ENCODE measurements at places on chromosomes 4 and X.

- no peak for DNase-seq
Measured at GRCh38 chrX:94123062-94123461, 449.1 kb downstream of the FAM133A start.

GRCh38 chr4:152454398-152455011 is 81.4 kb downstream of the FBXW7 start:
- peak; percentile 55 for DNase-seq

DNA sequence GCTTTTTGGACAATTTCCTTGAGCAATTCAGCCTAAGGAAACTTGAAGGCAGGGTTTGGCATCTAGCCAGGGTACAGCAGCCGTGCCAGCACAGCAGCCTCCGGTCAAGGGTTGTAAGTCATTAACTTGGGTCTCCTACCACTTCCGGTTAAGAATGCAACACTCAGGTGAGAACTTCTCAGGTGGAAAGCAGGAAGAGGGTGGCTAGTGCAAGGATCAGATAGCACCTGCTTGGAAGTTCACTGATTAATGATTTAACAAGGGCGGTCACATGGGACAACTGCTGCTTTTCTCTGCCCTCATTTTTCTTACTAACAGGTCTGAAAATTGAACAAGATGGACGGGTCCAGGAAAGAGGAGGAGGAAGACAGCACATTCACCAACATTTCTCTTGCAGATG is 30.1 kb upstream of the SCOC start:
- DNase-seq: no peak

DNA sequence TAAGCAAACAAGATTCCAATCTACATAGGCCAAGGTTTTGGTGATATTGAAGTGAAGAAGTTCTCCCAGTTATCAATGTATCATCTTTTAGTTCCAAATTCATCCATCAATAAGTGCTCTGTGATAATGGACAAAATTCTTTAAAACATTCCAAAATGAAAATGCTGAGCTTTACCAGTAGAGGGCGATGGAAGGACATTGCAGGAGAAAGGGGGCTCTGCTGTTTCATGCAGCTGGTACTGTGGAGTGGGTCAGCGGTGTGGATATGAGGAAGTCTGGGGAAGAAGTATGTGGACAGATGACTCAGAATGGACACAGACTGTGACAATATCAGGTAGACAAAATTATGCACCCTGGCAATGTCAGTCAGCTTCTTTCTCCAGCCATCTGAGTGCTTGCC is 46.6 kb upstream of the HS6ST2 start:
- DNase-seq: peak; percentile 2

DNA sequence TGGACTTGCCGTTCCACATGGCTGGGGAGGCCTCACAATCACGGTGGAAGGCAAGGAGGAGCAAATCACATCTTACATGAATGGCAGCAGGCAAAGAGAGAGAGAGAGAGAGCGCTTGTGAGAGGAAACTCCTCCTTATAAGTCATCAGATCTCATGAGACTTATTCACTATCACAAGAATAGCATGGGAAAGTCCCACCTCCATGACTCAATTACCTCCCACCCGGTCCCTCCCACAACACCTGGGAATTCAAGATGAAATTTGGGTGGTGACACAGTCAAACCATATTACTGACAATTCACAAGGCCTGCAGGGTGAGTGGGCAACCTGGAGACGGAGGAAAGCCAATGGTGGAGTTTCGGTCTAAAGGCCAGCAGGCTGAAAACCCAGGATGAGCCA is 394.3 kb upstream of the TRAM1L1 start:
- no peak for DNase-seq

DNA sequence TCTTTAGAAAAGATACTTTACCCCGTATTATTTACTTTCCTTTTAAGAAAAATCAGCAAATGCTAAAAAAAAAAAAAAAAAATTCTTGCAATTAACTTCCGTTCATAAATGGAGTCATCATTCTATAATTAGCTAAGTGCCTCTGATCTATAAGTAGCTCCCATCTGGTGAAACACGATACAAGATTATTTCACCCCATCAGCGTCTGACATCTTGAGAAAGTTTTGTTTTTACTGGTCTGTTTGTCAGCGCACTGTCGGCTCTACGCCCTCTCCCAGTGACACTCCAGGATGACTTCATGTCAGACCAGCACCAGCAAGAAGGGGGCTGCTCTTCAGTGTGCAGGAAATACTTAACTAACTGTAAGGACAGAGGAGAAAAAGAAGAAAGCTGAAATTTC is 108.3 kb downstream of the AFAP1 start:
- DNase-seq: no peak

DNA sequence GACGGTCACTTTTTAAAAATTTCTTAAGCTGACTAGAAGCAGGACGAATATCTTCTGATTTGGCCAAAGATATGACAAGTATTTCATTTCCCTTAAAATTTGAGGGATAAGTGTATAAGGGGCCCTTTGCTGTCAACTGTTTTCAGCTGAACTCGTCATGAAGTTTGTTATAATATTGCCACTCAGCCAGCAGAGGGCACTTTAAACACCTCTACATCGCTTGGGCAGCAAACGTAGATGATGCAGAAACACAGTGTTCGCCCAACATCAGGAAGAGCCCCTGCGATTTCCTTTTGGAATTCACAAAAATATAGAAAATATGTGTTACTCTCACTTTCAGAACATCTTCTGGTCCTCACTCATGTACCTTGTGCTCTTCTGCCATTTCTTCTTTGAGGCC is 435.7 kb upstream of the FMR1 start:
- peak; percentile 5 for DNase-seq

DNA sequence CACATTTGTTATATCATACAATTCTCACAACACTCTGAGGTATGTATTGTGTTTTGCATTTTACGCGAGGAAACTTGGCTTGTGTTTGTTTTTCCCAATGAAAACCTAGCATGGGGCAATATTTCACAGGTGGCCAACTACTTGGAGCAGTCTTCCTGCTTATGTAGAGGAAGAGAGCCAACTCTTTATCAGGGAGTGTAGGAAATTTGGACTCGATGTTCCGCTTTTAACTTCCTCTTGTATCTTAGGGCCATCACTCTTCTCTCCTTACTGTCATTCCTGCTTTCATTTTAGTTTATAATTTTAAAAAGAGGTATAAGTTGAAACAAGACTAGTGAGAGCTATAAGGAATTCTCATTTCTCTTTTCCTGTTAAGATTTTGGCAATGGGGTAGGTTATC is 107.7 kb upstream of the RPS6KA3 start:
- no peak for DNase-seq

GRCh38 chr4:185730387-185730786 is 81.6 kb downstream of the SORBS2 start:
- DNase-seq: no peak

DNA sequence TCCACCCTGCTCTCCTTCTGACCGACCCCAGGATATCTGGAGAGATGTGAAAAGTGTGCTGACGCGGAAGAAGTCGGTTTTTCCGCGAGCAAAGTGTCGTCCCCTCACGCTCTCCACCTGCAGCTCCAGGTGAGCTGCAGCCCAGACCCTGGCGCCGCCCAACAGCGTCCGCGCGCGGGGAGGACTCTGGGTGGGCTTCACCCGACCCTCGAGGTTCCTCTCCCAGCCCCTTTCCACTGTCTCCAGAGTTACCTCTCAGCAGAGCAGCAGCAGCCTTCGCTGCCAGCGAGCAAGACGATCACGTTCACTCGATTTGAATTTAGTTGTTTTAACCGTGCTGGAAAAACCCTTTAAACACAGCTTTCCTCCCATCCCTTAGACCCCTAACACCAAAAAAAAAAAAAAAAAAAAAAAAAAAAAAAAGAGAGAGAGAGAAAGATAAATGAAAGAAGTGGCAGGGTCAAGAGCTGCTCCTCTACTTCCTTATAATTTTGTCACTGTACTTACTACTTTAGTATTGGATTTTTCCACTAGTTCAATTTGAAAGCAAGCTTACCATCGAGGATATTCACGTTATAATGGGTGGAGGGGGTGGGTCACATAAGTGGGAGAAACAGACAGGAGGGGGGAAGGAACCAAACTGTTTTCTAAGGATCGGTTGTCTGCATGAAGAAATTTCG is 758 bp upstream of the NR3C2 start:
- DNase-seq: no peak

GRCh38 chrX:623599-624315 is 6.8 kb upstream of the SHOX start:
- DNase-seq: no peak

GRCh38 chrX:111868726-111869638 is 7.0 kb upstream of the TRPC5OS start:
- DNase-seq: no peak

DNA sequence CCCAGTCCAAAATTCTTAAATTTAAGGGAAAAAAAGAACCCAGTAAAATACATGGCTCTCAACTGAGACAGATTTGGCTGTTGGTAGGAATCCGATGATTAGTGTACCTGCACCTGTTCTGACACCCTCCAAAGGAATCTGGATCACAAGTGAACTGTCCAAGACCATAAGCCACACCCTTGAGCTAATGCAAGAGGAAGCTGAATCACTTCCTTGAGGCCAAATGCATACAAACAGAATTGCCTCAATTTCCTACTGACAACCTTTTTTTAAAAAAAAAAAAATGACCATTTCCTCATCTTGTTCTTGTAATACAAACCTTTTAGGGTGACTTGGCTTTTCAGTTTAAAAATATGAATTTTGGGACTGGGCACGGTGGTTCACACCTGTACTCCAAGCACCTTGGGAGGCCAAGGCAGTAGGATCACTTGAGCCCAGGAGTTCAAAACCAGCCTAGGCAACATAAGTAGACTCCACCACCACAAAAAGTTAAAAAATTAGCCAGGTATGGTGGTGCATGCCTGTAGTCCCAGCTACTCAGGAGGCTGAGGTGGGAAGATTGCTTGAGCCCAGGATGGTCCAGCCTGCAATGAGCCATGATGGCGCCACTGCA is 10.7 kb upstream of the FBXL5 start:
- DNase-seq: no peak

GRCh38 chr4:134326866-134327265 is 125.3 kb upstream of the PABPC4L start:
- DNase-seq: no peak

Data from NCI-H1694 treated with DMSO at 0.1 percent for 48 hours (cell line).